ENCODE measurements at places on chromosomes 16 and 17. TPM values are rescaled to one million over a fixed set of nuclear protein-coding genes. Genes with fewer than 3 reads are reported as not detected.

DNA sequence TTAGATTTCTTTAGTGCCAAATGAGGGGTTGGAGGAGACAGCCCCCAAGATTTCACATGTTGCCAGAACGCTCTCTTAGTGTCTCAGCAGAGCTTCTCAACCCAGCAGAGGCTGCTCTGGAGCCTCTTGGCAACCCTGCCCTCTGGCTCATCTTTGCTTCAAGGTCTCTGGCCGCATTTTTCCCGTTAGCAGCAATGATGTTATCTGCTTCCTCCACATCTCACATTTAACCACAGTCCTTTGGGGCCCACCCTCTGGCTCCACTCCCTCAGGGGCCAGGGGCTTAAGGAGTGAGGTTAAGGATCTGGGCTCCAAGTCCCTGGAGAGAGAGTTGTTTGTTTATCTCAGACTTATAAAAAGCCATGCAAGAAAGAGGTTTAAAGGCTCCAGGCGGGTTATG, 3.3 kb upstream of the XYLT1 start:
- DNase-seq, result peak; percentile 11

GRCh38 chr17:74337834-74338500, 11.9 kb downstream of the KIF19 start:
- DNase-seq, result no peak

Gene TNS4
- total RNA-seq, result 3.5 TPM

Gene MYL11
- total RNA-seq, result not detected

Gene SLC5A10
- total RNA-seq, result not detected

Gene MYO1C
- total RNA-seq, result 34.1 TPM

Data from activated CD4-positive, alpha-beta T cell treated with anti-CD3 and anti-CD28 coated beads, Interleukin-2, amount 10 ng/mL, durations not matched to agents 7 days and 5 days (primary cell).